ENCODE measurements at places on chromosomes 1 and 21. TPM values are rescaled to one million over a fixed set of nuclear protein-coding genes. Genes with fewer than 3 reads are reported as not detected.

GRCh38 chr1:15714406-15715136 lies 21.5 kb upstream of the SLC25A34 start:
- DNase-seq, result no peak

- no peak for DNase-seq
Measured at GRCh38 chr1:8693107-8693506, 124.3 kb downstream of the RERE start.

GRCh38 chr1:15616373-15617172 lies 685 bp upstream of the DDI2 start:
- no peak for DNase-seq

GRCh38 chr1:70504821-70505193 lies 93.7 kb downstream of the CTH start:
- peak; percentile 9 for DNase-seq

GRCh38 chr1:83996621-83997020 lies 2.3 kb downstream of the TTLL7 start:
- DNase-seq, result no peak

- no peak for DNase-seq
Measured at GRCh38 chr1:117563492-117563875, 42.4 kb upstream of the TENT5C start.

FALEC gene
- 1.2 TPM for total RNA-seq

TMEM81 gene
- 1.9 TPM for total RNA-seq

LINGO4 gene
- 2.0 TPM for total RNA-seq
